ENCODE measurements at places on chromosomes 7 and 10.
A peak's percentile ranks its signal among the peaks of the same experiment; 100 is the strongest.

- DNase-seq = no peak
These were observed 109.4 kb downstream of the ZMIZ1 start for GRCh38 chr10:79178070-79178576.

GRCh38 chr10:107166403-107166802 is 1.9 kb upstream of the SORCS1 start:
- DNase-seq = no peak

DNA sequence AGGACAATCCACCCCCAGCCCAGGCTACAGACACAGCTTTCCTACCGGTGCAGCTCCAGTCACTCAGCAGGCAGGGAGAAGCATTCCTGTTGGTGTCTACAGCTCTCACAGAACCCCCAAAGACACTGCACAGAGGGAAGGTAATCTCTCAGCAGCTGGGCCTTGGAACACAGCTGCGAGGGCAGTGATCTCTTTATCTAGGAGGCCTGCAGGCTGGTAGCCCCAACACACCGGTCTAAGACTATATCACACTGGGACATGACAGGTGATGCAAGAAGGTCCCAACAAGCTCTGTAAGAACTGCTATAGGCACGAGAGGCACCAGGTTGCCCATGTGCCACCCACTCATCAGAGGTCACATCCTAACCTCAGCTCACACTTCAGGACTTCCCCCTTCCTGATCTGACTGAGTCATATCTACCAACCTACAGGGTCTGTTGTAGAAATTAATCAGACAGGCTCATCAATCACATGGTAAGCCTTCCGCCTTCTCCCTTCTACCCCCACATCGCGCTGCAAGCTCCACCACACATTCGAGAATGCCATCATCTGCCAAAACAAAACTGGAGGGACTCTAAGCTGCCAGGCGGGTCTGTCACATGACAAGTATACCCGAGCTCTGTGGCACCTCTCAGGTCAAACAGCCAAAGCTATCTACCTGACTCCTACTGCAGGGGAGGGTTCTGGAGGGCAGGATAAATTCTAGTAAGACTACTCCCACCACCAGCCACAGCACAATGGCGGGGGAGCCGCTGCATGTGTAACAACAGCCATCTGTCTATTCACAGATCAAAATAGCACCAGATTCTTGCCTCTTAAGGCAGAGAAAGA is 26.1 kb downstream of the FAM53B start:
- peak; percentile 92 for DNase-seq

DNA sequence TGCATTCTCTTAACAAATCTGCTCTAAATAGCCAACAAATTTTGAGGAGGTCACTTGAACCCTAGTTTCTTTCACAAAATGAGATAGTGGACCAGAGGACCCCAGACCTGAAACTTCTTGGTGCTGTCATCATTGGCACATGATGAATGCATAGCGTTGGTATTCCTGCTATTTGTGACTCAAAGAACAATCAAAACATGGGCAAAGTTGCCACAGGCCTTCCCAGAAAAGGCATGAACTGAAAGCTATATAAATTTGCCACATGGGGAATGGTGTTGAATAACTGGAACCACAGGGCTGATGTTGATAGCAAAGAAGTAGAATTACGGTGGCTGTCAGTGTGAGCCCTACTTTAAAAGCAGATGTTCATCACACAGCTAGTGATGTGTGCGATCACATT is 219.9 kb upstream of the KMT2E start:
- DNase-seq = no peak

GRCh38 chr10:12484941-12485805 is 135.8 kb downstream of the CAMK1D start:
- peak; percentile 9 for DNase-seq

GRCh38 chr10:553233-553632 is 136.2 kb downstream of the DIP2C start:
- DNase-seq = no peak

DNA sequence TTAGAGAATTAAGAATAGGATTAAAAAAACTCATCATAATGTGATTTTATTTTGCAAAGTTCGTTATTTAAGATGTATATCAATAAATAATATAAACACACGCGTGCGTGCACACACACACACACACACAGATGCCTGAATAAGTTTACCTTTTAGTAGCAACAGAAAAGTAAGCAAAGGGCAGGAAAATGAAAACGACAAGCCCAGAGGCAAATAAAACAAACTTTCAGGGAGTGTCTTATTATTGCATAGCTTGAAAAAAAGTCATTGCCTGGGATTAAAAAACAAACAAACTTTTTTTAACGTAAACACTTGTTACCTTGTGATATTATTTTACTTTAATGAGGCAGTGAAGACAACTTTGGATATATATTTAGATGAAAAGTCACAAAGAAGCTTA is 226.4 kb downstream of the BAMBI start:
- DNase-seq = no peak

DNA sequence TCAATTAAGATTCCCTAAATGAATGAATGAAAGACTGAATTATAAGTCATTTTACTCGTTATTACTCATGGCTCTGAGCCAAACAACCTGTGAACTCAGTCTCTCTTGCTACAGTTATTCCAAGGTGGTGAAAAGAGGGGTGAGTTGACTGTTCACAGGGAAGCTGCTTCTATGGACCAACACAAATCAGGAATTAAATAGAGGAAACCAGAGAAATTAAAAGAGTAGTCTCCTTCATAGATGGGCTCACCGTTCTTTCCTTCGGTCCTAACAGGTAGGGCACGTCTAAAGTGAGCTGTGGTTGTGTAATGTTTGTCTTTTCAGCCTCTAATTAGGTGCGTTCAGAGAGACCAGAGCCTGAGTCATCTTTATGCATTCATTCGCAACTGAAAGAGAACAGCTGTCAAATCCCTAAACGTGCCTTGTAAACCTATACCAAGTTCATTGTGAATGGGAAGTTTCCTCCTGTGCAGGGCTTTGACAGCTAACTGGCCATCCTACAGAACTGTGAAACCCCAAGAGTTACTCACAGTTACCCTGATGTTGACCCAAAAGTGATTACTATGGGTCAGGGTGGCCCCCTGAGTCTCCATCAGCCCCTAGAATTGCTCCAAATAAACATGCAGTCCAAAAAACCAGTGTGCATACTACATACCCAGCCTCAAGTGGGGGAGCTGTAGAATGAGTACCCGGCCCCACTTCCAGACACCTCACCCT is 18.2 kb upstream of the C10orf53 start:
- no peak for DNase-seq
